ENCODE measurements at places on chromosomes 7 and 10. TPM values are rescaled to one million over a fixed set of nuclear protein-coding genes. Genes with fewer than 3 reads are reported as not detected.

Gene C7orf33
- not detected for total RNA-seq

Gene RPEL1
- not detected for total RNA-seq

Gene CPA2
- not detected for total RNA-seq

Gene LAMB1
- not detected for total RNA-seq

Gene ELN
- total RNA-seq, result not detected

All from natural killer cell (primary cell).